ENCODE measurements at places on chromosomes 1 and 21. TPM values are rescaled to one million over a fixed set of nuclear protein-coding genes. Genes with fewer than 3 reads are reported as not detected.

The HLX gene
- total RNA-seq, result not detected

- DNase-seq, result no peak
Measured at GRCh38 chr1:19385869-19386591, 73.9 kb downstream of the SLC66A1 start.

DNA sequence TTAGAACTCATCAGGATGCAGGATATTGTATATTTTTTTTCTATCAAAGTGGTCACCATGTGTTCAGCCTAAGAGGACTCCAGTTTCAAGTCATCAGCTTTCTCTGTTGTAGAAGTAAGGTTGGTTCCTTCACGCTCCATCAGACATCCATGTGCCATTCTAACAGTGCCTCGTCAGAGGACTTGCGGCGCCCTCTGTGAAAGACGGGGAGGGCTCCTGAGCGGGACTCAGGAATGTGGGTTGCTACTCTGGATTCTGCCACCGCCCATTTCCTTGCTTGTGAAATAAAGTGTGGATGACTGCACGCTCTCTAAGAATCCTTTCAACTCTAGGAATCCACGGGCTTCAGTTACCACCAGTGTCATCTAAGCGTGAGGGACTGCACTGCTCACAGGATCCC is 593.5 kb downstream of the KIF26B start:
- DNase-seq, result no peak

GRCh38 chr1:107727866-107728265 is 237.1 kb downstream of the VAV3 start:
- no peak for DNase-seq

DNA sequence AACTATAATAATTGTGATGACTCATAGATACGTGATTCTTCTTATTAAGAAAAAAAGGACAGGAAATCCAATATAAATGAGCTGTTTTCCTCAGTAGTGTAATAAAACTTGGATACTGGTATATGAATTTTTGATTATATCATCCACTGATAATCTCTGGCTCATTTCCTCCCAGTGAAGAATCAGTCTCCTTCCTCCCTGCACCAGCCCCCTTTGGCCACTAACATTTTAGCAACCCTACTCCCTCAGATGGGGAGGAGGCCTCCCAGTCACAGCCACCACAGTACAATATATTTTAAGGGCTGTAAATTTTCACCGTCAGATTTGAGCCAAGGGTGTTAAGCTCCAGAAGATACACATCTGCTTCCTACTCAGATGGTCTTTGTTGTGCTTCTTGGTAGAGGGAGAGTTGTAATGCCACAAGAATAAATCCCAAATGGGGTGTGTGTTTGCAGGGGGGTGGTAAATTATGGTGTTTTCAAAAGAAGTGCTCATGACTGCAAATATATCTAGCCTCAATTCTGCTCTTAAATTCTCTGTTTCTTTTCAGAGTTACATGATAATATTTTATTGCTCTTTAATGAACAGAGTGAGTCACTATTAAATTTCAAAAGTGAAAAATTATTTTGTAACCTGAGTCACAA is 153.5 kb downstream of the HLX start:
- no peak for DNase-seq

DNA sequence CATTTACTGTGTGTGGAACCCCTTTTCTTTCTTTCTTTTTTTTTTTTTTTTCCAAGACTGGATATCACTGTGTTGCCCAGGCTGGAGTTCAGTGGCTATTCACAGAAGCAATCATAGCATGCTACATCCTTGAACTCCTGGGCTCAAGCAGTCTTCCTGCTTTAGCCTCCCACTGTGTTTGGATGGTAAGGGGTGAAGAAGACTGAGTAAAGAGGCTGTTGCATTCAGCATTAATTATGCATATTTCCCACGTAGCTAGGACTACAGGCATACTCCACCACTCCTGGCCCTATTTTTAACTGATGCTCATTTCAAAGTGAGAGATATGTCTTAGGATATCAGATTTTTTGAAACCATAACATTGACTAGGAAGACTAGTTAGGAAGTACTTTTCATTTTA is 39.5 kb downstream of the PHACTR4 start:
- DNase-seq, result no peak

DNA sequence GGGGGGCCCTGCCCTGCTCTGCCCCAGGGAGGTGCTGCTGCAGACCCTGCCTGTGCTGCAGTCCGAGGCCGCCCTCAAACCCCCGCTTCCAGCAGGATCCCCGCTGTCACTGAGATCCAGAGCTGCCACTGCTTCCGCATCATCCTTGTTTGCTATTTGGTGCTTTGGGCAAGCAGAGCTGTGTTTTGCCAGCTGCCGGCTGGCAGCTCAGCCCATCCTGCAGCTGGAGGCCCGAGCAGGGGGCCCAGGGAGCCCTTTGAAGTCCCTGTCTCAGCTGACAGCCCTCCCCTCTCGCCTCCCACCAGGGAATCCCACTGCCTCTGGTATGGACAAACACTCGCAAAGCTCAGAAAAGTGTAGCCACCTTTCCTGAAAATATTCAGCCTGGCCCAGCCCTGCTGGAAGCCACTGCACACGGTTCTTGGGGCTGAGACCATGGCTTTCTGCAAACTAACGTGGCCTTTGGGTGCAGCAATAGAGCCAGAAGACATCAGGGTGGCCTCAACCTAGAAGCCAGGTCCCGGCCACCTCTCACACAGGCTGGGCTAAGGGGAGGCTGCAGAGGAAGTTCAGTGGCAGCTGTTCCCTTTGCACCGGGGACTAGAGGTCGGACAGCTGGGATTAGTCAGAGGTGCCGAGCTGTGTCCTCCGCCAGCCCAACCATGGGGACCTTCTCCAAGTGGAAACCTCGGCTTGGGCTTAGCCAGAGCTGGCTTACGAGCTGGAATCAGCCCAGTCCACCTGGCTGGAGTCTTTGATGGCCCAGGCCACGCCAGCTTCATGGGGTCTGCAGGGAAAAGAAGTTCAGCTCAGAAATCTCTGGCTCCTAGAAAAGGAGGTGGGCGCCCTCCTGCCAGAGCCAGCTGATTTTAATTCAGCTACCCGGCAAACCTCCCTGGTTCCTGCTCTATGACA is 107.1 kb downstream of the SPSB1 start:
- DNase-seq, result no peak
